ENCODE measurements at places on chromosomes 1 and 21.

- no peak for DNase-seq
Measured at GRCh38 chr1:62428351-62428750, 8.5 kb upstream of the USP1 start.

DNA sequence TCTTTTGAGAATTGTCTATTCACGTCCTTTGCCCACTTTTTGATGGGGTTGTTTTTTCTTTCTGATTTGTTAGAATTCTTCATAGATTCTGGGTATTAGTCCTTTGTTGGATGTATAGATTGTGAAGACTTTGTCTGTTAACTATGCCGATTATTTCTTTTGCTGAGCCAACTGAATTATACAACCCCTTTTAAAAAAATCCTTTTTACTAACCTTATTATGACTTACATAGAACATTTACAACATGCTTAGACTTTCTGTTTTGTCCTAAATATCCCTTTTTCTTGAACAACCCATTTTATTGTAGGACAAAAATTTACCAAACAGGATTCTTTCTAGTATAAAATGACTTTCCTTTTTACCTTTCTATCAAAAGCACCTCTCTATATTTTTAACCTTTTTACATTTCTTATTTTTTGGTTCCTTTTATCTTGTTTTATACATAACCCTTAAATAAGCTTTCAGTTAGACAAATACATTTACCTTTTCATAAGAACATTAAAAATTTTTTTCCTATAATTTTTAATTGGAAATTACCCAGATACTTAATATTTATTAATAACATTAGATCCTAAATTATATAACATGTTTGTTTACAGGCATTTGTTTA, 70.4 kb upstream of the TTLL7 start:
- DNase-seq, result no peak

- DNase-seq, result peak; percentile 20
Measured at GRCh38 chr1:210489491-210489890, 160.8 kb downstream of the HHAT start.

DNA sequence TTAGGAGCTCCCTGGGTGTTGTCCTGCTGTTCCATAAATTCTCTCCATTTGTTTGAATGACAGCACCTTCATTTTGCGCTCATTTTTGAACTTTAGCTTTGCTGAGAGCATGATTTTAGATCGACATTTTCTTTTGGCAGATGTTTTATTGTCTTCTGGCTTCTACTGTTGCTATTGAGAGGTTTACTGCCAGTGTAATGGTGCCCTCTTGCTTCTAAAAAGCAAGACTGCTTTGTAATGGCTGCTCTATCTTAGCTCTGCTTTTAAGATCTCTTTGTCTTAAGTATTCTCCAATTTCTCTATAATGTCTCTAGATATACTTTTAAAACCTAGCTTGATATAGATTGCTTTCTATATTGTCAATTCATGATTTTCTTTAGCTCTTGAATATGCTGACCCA, 27.8 kb downstream of the THEM4 start:
- DNase-seq, result no peak
